ENCODE measurements at places on chromosomes 3 and 15.

GRCh38 chr3:28917895-28918475 lies 362.9 kb upstream of the RBMS3 start:
- no peak for DNase-seq

GRCh38 chr3:139937674-139938279 lies 2.8 kb downstream of the CLSTN2 start:
- DNase-seq: peak; percentile 39

GRCh38 chr15:98755781-98756180 lies 107.4 kb downstream of the IGF1R start:
- DNase-seq: no peak

- no peak for DNase-seq
Measured at GRCh38 chr3:7915356-7915755, 586.3 kb upstream of the LMCD1 start.

DNA sequence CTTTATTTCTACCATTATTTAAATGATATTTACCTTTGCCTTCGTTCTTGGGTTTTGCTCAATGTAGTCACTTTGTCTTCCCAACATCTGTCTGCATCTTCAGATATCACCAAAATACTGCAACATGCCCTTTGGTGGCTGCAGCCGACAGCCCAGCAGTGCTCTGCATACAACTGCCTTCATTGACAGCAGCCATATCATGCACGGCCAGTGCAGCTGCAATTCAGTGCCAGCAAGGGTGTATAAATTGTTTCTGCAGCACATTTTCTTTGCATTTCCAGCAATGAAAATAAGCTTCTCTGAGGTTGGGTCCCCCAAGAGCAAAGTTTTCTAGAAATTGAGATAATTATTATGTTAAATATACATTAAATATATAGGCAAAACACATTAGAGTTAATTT lies 6.0 kb upstream of the PLSCR5 start:
- DNase-seq: no peak

GRCh38 chr3:16883723-16884083 lies 1.1 kb upstream of the PLCL2 start:
- no peak for DNase-seq

DNA sequence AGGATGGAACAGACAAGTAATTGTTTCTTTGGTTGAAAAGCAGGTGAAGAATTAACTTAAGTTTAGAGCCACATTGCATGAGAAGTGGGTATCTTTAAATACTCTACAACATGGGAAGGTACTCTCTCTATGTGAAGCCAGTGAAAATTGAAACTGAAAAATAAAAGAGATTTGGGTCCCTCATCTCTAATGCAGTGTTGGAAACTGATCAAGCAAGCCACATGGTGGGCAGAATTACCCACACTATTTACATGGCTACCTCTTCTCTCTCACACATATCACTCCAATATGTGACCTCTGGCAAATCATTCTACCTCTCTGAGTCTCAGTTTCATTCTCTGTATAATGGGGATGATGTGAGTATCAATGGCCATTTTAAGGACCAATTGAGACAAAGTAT lies 339.0 kb downstream of the IL5RA start:
- no peak for DNase-seq

GRCh38 chr3:14425581-14426304 lies 23.3 kb downstream of the SLC6A6 start:
- no peak for DNase-seq

- DNase-seq: no peak
Measured at GRCh38 chr3:41710646-41711388, 251.1 kb downstream of the ULK4 start.

- DNase-seq: no peak
Measured at GRCh38 chr3:128194843-128195242, 41.6 kb downstream of the EEFSEC start.

- no peak for DNase-seq
Measured at GRCh38 chr3:87414271-87414670, 137.9 kb upstream of the POU1F1 start.

GRCh38 chr3:52593103-52593502 lies 56.7 kb downstream of the UQCC5 start:
- DNase-seq: no peak

- peak; percentile 71 for DNase-seq
Measured at GRCh38 chr3:150227839-150228238, 180.3 kb upstream of the TSC22D2 start.

DNA sequence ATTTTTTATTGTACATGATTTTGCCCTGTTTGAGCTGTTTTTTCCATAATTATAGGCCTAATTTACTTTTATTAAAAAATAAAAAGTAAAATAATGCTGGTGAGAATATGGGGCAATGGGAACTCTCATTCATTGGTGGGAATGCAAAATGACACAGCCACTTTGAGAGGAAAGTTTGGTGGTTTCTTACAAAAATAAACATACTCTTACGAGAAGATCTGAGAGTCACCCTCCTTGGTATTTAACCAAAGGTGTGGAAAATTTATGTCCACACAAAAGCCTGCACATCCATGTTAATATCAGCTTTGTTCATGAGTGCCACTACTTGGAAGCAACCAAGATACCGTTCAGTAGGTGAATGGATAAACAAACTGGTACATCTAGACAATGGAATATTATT lies 9.8 kb downstream of the MUC13 start:
- no peak for DNase-seq

GRCh38 chr3:39166932-39167532 lies 13.6 kb upstream of the CSRNP1 start:
- no peak for DNase-seq

DNA sequence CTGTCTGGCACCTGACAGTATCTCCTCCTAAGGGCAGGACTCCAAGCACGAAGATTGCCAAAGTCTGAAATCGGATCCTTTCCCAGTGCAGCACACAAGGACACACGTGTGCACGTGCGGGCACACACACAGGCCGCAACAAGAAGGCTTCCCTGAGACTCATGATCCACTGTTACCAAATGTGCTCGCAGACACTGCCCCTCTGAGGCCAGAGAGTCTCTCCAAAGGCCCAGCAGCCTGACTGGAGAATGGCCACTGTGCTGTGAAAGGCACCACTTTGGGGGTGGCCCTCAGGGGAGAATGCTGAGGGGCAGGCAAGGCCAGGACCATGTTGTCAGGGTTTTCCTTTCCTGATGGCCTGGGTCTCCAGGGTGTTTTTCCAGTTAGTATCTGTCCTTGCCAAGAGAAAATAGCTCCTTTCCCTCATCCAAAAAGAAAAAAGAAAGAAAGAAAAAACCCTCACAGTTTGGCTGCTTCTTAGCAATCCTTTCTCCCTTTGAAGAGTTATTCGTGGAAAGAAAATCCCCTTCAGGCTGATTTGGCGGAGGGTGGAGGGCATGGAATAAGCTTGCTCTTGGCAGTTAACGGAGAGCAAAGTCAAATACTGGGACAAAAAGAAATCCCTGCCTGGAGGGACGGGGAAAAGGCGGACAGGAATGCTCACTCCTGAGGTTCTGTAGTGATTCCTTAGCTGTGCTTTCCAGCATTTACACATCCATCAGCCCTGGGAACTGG lies 112.2 kb upstream of the ETV5 start:
- DNase-seq: no peak

GRCh38 chr15:96362755-96363651 lies 32.5 kb downstream of the NR2F2 start:
- peak; percentile 35 for DNase-seq

DNA sequence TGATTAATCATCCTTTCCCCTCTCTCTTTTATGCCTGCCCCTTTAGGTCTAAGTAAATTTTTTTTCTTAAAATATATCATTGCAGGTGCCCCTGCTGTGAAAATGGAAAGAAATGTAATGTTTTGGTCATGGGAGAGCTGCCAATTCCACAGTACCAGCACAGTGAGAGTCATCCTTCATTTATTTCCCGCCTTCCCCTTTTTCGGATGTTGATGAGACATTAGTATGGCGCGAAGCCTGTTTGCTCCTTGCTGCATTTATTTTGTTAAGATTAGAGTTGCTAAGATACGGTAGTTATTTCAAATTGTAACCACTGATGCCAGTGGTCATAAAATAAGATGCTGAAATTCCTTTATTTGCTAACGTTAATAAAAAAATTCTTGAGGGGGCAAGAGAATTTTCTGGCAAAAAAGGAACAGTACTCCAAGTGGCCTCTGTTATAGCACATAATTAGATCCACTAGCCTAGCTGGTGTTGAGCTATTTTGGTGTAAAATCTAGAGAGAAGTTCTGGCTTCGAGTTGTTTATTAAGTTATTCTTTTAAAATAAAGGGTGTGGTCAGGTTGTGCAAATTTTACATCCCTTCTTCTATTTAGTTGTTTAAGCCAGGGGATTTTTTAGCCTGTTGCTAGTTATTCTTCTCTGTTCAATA lies 62.8 kb downstream of the MDFIC2 start:
- no peak for DNase-seq

GRCh38 chr3:197546307-197547085 lies 9.3 kb downstream of the BDH1 start:
- no peak for DNase-seq

DNA sequence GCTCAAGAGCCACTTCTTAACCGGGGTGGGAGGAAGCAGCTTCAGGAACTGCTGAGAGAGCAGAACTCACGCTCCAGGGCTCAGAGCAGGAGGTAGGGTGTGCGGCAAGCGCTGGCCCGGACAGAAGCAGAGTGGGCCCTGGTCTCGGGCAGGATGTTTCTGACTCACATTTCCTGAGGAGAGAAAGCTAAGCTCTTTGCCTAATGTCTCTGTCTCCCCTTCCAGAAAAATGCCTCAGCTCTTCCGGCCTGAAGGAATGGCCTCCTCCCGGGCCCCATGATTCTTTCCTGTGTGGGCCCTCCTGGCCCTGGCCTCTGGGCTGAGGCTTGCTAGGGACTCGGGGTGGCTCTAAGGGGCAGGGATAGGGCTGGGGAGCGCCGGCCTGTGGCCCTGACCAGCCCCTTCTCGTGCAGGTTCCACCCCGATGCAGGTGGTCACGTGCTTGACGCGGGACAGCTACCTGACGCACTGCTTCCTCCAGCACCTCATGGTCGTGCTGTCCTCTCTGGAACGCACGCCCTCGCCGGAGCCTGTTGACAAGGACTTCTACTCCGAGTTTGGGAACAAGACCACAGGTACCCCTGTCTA lies 4.1 kb upstream of the STAB1 start:
- DNase-seq: no peak

DNA sequence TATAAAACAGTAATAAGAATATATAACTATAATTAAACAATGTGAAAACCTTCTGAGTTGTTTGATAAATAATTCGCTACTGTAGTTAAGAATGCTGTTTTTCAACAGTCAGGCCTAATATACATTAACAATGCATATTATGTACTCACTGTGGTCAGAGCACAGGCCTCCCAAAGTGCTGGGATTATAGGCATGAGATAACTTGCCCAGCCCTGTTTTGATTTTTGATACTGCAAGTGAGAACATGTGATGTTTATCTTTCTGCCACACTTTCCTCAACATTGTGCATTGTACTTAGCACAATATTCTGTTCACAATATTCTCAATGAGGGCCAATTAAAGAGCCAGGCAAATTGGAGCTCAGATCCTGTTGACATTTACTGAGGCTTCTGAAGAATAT lies 274.5 kb upstream of the RARB start:
- DNase-seq: no peak

DNA sequence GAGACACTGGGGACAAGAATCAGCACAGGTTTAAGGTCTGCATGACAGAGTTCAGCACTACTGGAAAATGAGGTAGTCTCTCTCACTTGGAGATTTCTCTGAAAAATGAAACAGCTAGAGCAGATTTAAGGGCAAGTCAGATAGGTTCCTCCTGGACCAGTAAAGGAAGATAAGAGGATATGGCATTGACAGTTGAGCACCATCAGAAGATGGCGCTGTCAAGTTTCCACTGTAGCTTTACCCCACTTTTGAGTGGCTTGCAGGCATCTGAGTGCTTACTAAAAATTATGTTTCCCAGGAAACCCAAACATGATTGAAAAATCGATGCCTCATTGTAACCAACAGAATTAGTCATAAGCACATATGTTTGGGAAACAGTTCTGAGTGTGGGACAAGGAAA lies 407.2 kb upstream of the UBE2E2 start:
- no peak for DNase-seq

GRCh38 chr15:60721257-60721626 lies 242.3 kb upstream of the ICE2 start:
- DNase-seq: no peak

DNA sequence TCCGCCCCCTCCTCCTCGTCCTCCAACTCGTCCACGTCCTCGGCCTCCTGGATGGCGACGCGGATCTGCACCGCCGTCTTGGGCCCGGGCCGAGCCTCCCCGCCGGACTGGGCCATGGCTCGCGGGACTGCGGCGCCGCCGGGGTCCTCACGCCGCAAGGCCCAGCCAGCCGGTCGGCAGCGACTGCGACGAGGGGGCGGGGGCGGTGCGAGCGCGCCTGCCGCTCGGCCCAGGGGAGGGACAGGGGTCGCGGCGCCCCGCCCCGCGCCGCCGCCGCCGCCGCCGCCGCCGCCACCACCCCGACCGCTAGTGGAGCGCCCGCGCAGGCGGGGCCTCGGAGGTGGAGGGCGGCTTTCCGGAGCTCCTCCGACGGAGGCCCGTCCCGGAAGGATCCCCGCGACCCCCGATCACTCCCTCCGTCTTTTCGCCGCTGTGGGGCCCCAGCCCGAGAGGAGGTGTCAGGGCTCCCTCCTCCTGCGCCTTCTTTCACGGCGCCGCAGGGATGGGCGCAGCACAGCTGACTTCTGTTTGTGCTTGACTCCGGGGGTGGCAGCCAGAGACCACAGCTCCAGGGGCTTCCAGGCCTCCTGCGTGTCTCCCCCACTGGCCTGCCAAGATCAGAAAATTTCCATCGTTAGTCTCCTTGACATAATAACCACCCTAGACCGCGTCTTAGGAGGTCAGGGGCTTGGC lies at the start of gene LARP6:
Gene LARP6, minus strand, starts transcription at position 185 of the 693 bp plus-strand sequence. Its CDS starts 69 bp downstream, at position 116.
- peak; percentile 43 for DNase-seq

DNA sequence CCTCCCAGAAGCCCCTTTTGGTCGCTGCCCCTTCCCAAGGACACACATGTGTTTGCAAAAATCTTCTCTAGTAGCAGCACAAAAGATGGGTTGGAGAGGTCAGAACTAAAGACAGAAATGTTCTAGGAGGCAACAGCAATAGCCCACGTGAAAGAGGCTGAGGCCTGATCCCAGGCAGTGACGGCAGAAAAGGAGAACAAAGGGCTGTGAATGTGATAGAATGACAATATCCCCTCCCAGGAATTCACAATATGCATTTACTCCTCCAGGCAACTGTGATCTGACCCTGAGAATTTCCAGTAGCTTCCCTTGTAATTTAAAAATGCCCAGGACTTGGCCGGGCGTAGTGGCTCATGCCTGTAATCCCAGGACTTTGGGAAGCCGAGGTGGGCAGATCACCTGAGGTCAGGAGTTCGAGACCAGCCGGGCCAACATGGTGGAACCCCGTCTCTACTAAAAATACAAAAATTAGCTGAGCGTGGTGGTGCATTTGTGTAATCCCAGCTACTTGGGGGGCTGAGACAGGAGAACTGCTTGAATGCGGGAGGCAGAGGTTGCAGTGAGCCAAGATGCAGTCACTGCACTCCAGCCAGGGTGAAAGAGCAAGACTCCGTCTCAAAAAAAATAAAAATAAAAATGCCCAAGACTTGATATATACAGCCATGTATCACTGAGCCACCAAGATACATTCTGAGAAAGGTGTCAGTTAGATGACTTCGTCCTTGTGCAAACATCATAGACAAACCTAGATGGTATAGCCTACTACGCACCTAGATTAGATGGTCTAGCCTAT lies 43.6 kb upstream of the PIAS1 start:
- no peak for DNase-seq
